ENCODE measurements at places on chromosomes 12 and 14.

DNA sequence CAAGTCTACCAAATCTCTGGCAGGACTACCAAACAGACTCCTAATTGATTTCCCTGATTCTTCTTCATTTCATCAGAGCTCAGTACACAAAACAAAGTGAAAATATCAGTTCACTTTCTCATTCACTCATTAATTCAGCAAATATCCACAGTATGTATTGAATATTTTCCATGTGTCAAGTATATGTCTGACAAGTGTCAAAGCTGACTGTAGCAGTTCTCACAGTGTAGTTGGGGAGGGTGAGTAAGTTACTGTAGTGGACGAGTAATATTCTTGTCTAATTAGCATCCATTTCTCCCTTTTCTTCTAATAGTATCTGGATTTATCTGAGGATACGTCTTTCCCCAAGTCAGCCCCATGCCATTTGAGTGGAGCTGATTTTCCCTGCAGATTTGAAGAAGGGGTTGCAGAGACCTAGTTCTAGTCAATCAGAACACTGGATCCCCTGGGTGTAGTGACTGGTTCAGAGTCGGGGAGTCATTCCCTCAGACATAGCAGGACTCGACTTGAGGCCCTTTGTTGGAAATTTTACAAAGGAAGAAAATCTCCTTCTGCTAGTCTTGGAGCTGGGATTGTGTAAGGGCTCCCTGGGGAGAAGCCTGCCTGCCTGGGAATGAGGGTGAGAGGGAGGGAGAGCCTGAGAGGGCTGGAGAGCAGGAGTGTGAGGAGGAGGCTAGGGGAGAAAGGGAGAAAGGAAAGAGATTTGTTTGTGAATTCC is 51.4 kb downstream of the GRIP1 start:
- no peak for ATAC-seq

- no peak for ATAC-seq
These were observed 17.5 kb downstream of the CBX5 start for GRCh38 chr12:54262403-54262925.

- ATAC-seq, result no peak
These were observed 30.1 kb downstream of the IFT43 start for GRCh38 chr14:76015668-76016067.

- ATAC-seq, result no peak
These were observed 151.1 kb downstream of the DPF3 start for GRCh38 chr14:72742838-72743195.

DNA sequence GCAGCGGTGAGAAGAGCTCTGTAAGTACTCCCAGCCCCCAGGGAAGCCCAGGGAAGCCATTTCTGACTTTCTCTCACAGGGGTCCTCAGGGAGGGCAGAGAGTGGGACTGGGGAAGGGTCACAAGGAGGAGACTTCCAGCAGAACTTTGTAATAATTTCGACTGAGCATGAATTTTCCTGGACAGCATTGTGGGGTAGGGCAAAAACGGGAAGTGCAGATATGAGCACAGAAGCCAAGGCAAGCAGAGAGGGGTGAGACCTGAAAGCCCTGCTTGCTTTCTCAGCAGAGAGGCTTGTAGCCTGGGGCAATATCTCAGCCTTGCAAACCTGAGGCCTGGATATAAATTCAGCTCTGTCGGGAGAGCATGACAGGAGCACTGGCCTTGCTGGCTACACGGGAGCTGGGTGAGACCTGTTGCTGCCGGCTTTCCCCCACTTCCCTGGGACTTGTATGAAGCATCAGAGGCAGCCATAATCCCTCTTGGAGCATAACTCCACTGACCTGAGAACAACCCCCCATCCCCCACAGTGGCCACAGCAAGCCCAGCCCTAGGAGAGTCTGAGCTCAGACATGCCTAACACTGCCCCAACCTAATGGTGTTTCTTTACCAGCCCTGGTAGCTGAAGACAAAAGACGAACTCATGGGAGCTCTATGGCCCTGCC is 9.8 kb upstream of the IQSEC3 start:
- ATAC-seq, result no peak

- ATAC-seq, result no peak
These were observed 33.0 kb downstream of the ANO2 start for GRCh38 chr12:5912011-5912410.

- ATAC-seq, result peak; percentile 37
These were observed 250.4 kb downstream of the CHST11 start for GRCh38 chr12:104707194-104707593.

DNA sequence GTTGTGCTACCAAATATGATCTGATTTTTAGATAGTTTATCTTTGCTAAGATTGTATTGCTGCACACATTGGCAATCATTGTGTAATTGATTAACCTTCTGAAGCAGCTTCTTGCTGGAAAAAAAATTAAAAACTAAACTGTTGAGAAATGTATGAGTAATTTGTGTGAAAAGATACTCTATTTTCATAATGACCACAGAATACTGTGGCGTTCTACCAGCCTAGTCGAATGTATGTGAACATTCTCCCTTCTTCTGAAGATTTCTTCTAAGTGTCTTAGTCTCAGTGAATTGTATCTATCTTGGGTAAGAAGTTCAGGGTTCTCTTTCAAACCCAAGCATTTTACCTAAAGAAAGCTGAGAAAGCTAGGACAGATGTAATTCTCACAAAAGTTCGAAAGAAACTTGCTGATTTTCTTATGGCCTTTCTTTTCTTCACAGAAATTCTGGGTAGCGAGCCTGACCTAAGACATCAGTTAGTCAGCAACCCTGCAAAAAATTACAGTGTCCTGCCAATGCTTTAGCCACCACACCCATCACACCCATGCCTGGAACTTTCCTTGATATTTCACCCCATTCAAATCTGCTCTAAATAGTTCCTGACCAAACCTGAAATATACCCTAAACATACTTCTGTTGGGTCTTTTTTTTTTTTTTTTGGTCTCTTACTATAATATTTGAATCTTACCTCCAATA is 27.1 kb upstream of the C12orf71 start:
- peak; percentile 33 for ATAC-seq

GRCh38 chr12:68667291-68667690 is 19.5 kb upstream of the NUP107 start:
- no peak for ATAC-seq

- no peak for ATAC-seq
These were observed 59.1 kb upstream of the PTGR2 start for GRCh38 chr14:73792481-73792880.

- no peak for ATAC-seq
These were observed 4.4 kb upstream of the GPD1 start for GRCh38 chr12:50099302-50100008.

- no peak for ATAC-seq
These were observed 31.3 kb upstream of the KICS2 start for GRCh38 chr12:64253356-64253755.

Measured in activated T-helper 17 cell treated with anti-CD3 and anti-CD28 coated beads, Interleukin-2, amount 50 U/mL, for 72 hours (primary cell).